ENCODE measurements at places on chromosomes 5 and 9. TPM values are rescaled to one million over a fixed set of nuclear protein-coding genes. Genes with fewer than 3 reads are reported as not detected.

- no peak for DNase-seq
These were observed 2.0 kb downstream of the KLHL9 start for GRCh38 chr9:21333226-21333625.

- no peak for DNase-seq
These were observed 78.9 kb upstream of the PAPPA start for GRCh38 chr9:116074658-116075057.

The SURF6 gene
- 22.4 TPM for total RNA-seq

DNA sequence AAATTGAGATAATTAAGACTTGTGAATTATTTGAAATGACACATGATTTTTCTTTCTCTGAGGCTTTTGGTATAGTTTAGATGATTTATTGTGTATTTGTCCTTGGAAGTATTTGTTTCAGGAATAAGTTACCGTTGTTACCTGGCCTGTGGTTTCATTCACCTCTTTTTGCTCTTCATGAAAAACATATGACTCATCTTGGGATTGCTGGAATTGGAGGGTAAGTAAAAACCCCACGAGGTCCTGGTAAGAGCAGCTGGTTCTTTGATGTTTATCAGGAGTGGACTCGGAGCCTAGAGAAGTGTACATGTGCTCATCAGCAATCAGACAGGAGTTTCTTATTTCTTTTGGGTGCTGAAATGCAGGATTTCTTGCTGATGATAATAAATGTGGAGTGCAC is 275.3 kb downstream of the PSAT1 start:
- no peak for DNase-seq

DNA sequence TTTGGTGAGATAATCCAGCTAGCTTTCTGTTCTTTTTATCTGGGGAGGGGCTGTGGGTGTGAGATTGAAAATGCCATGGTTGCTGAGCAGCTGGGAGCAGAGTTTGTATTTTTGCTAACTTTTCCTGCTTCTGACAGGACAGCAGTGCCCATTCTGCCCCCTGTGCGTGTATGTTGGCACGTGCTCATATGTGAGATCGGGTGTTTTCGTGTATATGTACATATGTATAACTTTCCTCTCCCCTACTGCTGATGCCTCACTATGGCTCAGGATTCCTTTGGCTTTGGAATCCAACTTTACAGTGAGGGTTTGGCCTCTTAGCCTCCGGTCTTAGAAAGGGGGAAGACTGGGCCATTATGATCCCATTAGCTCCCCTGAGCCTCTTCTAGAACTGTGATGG is 38.3 kb downstream of the RGS3 start:
- DNase-seq: no peak

- DNase-seq: peak; percentile 46
These were observed 2.4 kb upstream of the SMC2 start for GRCh38 chr9:104091708-104092107.

- DNase-seq: peak; percentile 54
These were observed 1.6 kb downstream of the FBXW11 start for GRCh38 chr5:172004824-172005237.

- no peak for DNase-seq
These were observed 55.5 kb upstream of the N4BP3 start for GRCh38 chr5:178057839-178058238.

- no peak for DNase-seq
These were observed 34.8 kb downstream of the TMEM252 start for GRCh38 chr9:68505681-68506409.
